Kidney tubule cell (primary cell): ENCODE measurements at places on chromosomes 16 and 17.
A peak's percentile ranks its signal among the peaks of the same experiment; 100 is the strongest.

GRCh38 chr16:86419518-86419917, 90.8 kb upstream of the FOXF1 start:
- no peak for DNase-seq

GRCh38 chr16:12193692-12194091, 217.2 kb downstream of the SNX29 start:
- DNase-seq, result no peak

GRCh38 chr17:81922566-81923301, 4.8 kb upstream of the SIRT7 start:
- no peak for DNase-seq

DNA sequence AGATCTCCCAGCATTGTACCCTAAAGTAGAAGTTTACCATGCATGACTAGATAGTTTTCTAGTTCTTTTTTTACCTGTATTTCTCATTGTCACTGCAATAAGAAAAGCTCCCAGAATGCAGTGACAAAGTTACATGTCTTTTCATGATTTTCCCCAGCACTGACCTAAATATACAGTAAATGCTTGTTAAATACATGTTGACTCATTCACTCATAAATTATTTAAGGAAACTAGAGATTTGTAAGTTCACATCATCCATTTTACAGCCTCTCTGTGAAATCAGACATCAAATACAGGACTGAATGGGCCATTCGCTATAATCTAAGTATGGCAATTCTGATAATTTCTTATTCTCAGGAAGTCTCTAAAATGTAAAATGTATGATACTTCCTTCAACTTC, 258.9 kb upstream of the AXIN2 start:
- DNase-seq, result no peak

DNA sequence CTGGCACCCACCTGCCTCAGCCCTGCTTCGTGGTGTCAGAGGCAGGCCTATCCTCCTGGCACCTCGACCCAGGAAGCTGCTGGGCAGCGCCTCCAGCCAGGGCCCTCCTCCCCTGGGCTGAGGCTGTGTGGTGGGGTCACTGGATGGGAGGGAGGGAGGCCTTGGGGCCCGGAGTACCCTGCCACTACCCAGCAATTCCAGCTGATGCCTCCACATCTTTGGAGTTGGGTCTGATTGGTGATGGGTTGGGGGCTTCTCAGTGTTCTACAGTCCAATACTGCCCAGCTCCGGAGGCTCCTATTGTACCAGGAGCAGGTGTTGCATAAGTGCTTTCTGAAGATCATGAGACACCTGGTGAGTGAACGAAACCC, 48.0 kb downstream of the USP22 start:
- DNase-seq, result no peak

DNA sequence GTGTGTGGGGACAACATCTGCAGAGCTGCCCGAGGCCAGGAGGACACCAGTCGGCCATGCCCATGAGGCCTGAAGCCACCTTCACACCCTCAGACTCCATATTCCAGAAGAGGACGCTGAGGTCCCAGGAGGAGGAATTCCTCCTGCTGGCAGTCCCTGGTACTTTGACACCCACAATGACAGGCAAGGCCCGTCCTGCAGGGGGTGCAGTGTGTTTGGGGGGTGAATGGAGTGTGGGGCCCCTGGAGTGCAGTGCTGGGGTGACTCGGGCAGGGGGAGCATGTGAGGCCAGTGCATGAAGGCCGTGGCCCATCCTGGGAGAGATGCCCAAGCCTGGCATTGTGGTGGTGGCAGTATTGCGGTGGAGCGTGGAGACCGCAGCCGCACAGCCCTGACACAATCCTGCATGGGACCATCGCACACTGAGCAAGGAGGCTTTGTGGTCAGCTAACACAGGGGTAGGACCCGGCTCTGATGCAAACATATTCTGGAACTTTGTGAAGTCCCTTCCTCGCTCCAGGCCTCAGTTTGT, 52.2 kb downstream of the ZDHHC7 start:
- DNase-seq, result no peak

GRCh38 chr17:82592289-82592766, 55.9 kb downstream of the WDR45B start:
- DNase-seq, result no peak

GRCh38 chr16:57740423-57741071, 5.0 kb downstream of the KATNB1 start:
- DNase-seq, result no peak

DNA sequence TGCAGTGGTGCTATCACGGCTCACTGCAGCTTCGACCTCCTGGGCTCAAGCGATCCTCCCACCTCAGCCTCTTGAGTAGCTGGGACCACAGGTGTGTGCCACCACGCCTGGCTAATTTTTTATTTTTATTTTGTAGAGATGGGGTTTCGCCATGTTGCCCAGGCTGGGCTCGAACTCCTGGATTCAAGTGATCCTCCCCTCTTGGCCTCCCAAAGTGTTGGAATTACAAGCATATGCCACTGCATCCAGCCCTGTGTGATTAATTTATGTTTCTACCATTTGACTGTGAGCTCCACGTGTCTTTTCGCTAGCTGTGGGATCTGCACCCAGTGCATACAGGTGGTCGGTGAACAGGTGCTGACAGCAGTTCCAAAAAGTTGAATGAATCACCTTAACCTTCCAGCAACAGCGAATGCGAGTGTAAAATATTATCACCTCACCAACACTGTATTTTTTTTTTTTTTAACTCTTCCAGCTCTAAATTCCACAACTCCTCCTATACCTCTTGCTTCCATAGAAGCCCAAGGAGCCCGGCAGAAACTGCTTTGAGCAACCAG, 484 bp upstream of the NUDT7 start:
- DNase-seq, result no peak

GRCh38 chr17:56808503-56808902, 25.2 kb downstream of the C17orf67 start:
- DNase-seq, result no peak

- DNase-seq, result no peak
These were observed 15.4 kb upstream of the KIF2B start for GRCh38 chr17:53807286-53807685.

DNA sequence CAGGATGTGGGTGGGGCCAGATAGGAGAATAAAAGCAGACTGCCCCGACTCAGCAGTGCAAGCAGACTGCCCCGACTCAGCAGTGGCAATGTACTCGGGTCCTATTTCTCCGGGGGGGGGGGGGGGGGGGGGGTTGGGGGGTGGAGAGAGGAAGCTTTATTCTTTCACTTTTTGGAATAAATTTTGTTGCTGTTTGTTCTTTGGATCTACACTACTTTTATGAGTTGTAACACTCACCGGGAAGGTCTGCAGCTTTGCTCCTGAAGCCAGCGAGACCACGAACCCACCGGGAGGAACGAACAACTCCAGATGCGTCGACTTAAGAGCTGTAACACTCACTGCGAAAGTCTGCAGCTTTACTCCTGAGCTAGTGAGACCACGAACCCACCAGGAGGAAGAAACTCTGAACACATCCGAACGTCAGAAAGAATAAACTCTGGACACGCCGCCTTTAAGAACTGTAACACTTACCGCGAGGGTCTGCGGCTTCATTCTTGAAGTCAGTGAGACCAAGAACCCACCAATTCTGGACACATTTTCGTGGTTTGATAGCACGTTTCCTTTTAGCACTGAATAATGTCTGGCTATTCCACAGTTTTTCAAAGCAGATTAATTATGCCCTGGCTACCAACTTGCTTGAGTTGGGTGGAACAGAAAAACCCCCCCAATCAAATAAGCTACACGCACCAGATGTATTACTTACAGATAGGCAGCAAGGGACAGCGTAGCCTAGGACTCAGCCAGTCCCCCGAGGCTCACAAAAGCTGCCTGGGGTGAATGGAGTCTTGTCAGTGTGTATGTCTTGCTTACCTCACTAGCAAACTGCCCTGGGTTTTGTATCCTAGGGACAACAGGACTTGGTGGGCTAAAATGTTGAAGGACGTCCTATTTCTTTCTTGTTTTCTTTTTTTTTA, 11.9 kb downstream of the FZD2 start:
- no peak for DNase-seq

DNA sequence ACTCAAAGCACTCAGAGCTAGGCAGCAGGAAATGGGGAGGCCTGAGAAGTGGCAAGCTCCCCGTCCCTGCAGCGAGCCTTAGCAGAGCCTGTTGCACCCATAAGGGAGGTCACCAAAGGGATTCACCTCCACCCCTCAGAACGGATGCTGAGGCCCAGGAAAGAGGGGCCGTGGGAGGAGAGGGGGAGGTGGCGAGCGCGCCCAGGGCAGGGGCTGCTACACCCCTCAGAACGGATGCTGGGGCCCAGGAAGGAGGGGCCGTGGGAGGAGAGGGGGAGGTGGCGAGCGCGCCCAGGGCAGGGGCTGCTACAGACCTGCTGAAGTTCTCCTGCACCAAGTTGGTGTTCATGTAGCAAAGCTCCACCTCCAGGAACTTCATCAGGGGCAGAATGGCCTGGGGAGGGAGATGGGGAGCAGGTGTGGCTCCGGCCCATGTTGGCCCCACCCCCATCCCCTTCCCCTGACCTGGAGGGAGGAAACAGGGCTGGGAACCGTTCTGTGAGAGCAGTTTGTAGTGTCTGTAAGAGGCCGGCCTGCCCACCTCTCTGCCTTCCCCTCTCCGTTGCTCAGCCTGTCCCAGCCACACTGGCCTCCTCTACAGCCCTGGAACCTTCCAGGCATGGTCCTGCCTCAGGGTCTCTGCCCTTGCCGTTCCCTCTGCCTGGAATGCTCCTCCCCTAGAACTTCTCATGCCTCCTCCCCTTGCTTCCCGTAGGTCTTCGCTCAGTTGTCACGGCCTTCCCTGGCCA, 11.4 kb downstream of the UNC13D start:
- no peak for DNase-seq

DNA sequence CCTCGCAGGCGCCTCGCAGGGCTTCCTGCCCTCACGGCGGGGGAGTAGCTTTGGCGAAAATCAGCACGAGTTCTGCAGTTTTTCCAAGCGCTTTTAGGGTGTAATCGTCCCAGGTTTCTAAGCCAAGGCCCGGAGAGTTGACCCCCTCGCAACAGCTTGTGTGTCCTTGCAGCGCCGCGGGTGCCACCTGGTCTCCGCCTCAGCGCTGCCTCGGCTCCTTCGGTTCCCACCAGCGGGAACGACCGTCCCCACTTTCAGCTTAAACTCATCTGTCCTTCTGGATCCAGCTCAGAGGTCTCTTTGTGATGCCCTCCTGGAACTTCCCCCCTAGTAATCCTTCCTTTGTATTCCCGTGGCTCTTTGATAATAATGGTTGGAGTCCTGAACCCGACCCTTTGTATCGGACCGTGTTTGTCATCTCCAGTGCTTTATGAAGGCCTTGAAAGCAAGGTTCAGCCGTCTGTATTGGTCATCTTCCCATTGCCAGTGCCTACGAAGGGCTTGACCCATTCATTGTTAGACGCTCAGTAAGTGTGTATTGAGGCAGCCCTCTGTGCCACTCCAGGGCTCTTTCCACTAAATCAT, 858 bp upstream of the SMARCE1 start:
- no peak for DNase-seq

DNA sequence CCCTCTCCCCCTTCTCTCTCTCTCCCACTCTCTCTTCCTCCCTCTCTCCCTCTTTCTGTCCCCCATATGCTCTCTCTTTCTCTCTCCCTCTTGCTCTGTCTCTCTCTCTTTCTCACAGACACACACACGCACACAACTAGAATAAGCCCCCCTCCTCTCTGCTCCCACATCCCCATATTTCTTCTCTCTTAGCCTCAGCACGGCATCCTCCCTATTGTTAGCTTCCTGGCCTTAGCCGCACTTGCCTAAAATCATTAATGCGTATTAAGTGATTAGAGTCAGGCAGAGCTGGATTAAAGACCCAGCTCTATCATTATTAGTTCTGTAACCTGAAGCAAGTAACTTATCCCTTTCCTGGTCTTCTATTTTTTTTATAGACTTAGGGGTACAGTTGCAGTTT, 319.0 kb upstream of the C16orf82 start:
- no peak for DNase-seq

- DNase-seq, result no peak
These were observed 285.2 kb upstream of the ELAC2 start for GRCh38 chr17:13302983-13303382.

DNA sequence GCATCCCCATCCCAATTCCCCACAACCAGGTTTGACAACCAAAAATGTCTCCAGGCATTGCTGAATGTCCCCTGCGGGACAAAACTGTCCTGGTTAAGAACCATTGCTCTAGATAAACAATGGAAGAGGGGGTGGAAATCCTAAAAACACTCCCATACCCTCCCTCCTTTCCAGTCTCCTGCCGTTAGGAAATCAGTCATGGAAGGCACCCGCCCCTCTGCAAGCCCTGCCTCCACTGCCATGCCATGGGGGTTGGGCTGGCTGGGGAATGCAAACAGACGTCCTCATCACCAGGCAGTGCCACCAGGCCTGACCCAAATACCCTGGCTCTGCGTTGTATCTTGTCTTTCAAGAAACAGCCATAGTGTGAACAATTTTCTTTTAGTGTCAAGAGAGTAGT, 57.5 kb downstream of the CYTH1 start:
- DNase-seq, result no peak

DNA sequence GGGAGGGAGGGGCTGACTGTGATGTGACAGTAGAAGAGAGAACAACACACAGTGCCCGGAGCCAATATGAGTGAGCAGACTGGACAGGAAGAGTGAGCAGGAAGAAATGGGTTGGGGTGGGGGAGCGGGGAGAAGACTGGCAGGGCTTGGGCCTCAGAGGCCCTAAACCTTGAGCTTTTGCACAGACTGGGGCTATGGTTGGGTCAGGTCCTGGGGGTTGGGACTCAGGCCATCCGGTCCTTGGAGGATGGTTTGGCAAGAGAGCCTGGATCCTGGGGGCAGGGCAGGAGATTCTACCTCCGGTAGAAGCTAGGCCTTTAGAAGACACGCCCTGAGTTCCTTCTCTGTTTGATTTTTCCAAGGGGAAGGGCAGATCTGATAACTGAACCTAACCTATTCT, 1.1 kb downstream of the CAMTA2 start:
- DNase-seq, result peak; percentile 35

- DNase-seq, result no peak
These were observed 174.8 kb downstream of the NTN1 start for GRCh38 chr17:9195961-9196670.

DNA sequence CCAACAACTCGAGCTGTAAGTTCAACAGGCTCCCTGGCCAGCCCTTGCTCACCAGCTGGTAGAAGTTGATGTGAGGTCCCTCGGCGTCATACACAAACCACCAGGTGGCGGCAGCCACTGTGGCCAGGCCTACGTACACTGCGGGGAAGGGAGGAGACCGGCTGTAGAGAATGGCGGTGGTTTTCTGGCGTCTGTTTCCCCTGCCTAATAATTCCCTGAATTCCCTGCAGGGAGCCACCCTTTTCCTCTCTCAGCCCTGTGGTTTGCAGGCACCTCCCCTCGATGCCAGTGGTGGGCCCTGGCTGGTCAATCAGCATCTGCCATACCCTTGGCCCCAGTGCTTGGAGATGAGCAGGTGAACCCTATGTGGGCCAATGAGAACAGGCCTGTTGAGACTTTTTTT, 18.9 kb upstream of the P2RX1 start:
- peak; percentile 75 for DNase-seq

GRCh38 chr17:7415784-7416183, 4.3 kb upstream of the SPEM1 start:
- DNase-seq, result no peak

GRCh38 chr17:11564589-11565380, 33.5 kb upstream of the DNAH9 start:
- DNase-seq, result no peak
